ENCODE measurements at places on chromosomes 12 and 14.

GRCh38 chr12:55789171-55789570 lies 28.4 kb downstream of the SARNP start:
- no peak for DNase-seq

GRCh38 chr12:1688086-1688710 lies 2.7 kb upstream of the ADIPOR2 start:
- no peak for DNase-seq

- peak; percentile 88 for DNase-seq
Observed at GRCh38 chr14:22598099-22598895, at the start of gene ABHD4. ABHD4 (plus strand) TSS chr14:22598300; CDS start chr14:22598307, 7 bp downstream.

DNA sequence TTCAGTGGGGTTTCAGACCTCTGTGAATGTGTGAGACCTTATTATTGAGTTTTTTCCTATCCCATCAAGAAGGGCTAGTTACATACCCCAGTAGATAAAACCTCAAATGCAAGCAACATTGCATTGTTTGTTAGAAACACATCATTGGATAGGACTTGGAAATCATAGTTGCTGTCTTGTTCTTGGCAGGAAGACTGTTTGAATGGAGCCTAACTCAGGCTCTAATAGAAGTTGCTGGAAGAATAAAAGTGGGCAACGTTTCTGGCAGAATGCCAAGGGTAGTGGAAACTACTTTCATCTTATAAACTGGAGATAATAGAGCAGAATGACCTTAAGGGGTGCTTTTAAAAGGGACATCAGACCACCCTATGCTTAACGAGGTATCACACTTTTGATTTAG lies 9.9 kb upstream of the PTHLH start:
- no peak for DNase-seq

DNA sequence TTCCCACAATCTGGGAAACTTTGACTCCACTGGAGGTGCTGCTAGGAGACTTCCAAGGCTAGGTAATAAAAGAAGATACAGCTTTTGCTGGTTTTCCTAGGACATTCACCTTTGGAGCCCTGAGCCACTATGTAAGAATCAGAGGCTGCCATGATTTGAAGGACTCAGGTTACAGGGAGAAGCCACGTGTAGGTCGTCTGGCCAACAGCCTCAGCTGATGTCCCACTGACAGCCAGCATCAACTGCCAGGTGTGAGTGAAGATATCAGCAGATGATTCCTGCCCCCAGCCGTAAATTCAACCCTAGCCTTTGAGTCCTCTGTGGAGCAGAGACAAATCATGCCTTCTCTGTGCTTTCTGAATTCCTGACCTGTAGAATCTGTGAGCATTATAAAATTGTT lies 27.0 kb downstream of the SMOC1 start:
- no peak for DNase-seq

DNA sequence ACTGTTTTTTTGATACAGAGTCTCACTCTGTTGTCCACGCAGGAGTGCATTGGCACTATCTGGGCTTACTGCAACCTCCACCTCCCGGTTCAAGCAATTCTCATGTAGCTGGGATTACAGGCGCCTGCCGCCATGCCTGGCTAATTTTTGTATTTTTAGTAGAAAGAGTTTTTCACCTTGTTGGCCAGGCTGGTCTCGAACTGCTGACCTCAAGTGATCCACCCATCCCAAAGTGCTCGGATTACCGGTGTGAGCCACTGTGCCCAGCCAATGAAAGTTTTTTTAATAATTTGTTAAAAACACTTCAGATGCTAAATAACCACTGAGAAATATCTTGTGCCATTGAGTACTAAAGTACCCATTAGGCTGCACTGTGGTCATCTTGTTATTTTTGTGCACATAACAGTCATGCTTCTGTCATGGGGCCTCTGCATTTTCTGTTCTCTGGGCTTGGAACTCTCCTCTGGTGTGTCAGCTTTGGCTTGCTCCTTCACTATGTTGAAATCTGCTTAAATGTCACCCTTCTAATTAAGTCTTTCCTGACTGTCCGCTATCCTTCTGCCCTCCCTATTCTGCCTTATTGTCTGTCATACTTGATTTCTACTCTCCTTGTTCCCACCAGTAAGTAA lies 105.1 kb downstream of the KTN1 start:
- no peak for DNase-seq

DNA sequence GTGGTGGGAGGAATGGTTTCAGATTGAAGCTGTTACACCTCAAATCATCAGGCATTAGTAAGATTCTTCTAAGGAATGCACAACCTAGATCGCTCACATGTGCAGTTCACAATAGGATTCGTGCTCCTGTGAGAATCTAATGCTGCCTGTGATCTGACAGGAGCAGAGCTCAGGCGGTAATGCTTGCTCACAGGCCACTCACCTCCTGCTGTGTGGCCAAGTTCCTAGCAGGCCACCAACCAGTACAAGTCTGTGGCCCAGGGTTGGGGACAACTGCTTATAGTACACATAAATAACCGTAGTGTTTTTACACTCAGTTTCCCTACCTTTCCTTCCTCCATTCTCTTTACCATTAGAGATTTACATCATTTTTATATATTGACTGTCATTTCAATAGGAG lies 121.4 kb downstream of the SLCO1B3 start:
- DNase-seq, result no peak
